ENCODE measurements at places on chromosomes 1 and 21.

GRCh38 chr1:155454096-155454495 is 108.5 kb downstream of the ASH1L start:
- DNase-seq = no peak

DNA sequence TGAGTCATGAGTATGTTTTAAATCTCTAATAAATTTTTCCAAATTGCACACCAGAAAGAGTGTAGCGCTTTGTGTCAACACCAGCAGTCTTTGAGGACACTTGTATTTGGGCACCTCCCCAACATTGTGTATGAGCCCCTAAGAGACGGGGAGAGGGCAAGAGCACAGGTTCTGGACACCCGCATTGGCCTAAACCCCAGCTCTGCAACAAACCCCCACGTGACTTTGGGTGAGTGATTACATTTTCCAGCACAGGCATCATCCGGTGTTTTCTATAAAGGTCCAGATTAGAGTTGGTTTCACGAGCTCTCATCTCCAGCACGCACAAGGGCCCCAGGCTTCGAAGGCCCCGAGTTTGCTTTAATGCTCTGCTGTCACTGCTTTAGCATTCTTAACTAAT is 66.3 kb upstream of the SLC45A1 start:
- no peak for DNase-seq

DNA sequence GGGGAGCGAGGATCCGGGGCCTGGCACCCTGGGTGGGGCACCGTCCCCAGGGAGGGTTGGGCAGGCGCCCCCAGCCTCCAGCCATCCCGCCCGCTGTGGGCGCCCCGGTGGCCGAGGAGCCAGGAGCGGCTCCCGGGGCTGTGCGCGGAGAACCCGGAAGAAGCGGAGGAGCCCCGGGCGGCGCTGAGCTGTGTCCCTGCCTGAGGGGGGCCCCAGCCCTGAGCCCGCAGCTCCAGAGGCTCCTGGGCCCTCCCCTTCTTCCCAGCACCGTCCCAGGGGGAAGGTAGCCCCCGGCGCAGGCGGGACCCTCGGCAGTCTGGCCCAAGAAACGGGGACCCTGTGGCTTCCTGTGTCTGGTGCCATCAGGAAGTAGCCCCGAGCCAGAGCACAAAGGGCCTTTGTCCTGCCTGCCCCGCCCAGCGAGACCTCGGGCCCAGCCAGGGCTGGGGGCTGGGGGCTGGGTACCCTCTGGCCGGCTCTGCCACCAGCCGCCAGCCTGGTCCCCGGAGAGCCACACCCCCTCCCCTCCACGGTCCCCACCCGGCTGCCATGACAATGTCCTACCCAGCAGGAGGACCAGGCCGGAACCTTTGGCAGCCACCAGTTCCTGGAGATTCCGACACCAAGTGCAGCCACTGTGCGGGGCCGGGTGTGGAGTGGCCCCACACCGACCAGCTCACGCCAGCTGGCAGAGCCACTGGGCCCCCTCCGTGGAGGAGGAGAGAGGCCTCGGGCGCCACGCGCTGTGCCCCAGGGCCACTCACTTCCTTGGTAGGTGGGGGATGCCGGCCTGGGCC is 15.6 kb upstream of the TTLL10 start:
- DNase-seq = peak; percentile 15

- DNase-seq = no peak
These were observed 62.1 kb downstream of the ABL2 start for GRCh38 chr1:179167418-179167777.

GRCh38 chr1:16982902-16983301 is 2.5 kb upstream of the MFAP2 start:
- DNase-seq = no peak

DNA sequence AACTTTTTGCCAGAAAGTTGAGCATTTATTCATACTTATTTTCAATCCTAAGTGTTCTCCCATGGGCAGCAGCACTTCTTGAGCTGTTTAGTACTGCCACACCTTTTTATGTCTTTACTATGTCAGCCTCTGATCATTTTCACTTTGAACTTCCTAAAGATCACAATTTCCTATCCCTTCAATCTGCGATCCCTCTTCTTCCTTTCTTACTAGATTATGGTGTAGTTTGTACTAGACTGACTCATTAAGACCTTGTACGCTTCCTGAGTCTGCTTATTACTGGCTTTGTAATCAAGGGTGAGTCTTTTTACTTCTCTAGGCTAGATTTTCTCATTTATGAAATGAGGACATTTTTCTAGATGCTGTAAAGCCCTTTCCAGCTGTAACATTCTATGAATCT is 55.1 kb downstream of the LRIG2 start:
- DNase-seq = peak; percentile 54

DNA sequence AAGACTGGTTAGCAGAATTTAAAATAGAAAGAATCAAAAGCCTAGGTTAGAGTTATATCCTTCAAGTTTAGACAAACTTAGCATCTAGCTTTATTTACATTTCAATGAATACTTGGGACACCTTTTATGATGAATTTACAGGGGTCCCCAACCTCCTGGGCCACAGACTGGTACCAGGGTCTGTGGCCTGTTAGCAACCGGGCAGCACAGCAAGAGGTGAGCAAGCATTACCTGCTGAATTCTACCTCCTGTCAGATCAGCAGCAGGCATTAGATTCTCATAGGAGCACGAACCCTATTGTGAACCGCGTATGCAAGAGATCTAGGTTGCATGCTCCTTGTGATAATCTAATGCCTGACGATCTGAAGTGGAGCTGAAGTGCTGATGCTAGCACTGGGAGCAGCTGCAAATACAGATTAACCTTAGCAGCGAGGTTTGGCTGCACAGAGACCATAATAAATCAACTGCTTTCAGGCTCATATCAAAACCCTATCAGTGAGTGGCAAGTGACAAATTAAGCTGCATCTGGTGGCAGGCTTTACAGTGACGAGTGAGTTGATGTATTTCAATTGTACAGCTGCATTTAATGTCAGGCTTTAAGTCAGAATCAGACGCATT is 82.0 kb downstream of the UCHL5 start:
- no peak for DNase-seq
